PC-9 (cell line): ENCODE measurements at places on chromosomes 6 and 20. TPM values are rescaled to one million over a fixed set of nuclear protein-coding genes. Genes with fewer than 3 reads are reported as not detected.

- peak; percentile 72 for DNase-seq
These were observed 508.7 kb upstream of the CITED2 start for GRCh38 chr6:139882977-139883728.

GRCh38 chr20:42190084-42190483 is 571.9 kb upstream of the CHD6 start:
- no peak for DNase-seq

DNA sequence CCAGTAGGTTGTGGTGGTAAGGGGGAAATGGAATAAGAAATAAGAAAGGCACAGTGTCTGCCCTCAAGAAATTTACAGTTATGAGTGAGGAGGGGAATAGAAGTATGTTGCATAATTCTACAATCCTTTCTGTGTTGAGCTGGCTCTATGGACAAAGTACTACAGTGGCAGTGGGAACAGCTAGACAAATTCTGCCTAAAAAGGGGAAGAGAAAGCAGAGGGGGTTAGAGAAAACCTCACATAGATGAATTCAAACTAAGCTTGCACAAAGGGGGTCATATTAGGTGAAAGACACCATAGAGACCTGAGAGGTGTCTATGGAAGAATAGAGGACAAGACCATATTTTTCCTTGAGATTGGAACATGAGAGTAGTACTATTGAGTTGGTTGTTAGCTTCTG is 146.9 kb upstream of the VGLL2 start:
- no peak for DNase-seq

GRCh38 chr20:11982289-11982954 is 64.7 kb downstream of the BTBD3 start:
- no peak for DNase-seq

- no peak for DNase-seq
These were observed 58.9 kb downstream of the TRERF1 start for GRCh38 chr6:42392833-42393232.

DNA sequence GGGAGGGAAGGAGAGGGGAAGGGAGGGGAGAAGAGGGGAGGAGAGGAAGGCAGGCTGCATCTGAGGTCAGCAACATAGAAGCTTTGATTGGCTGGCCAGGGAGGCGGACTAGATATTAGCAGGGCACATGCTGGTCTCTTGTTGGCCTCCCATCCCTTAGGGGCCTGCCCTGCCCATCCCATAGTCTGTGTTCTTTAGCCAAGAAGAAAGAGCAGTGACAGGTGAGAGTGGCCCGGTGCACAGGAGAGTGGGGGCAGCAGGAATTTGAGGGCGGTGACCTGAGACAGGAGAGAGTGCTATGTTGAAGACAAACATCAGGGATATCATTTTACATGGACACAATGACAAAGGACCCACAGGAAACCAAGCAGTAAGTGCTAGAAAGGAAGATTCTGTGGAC is 413.5 kb downstream of the SYNE1 start:
- no peak for DNase-seq

DNA sequence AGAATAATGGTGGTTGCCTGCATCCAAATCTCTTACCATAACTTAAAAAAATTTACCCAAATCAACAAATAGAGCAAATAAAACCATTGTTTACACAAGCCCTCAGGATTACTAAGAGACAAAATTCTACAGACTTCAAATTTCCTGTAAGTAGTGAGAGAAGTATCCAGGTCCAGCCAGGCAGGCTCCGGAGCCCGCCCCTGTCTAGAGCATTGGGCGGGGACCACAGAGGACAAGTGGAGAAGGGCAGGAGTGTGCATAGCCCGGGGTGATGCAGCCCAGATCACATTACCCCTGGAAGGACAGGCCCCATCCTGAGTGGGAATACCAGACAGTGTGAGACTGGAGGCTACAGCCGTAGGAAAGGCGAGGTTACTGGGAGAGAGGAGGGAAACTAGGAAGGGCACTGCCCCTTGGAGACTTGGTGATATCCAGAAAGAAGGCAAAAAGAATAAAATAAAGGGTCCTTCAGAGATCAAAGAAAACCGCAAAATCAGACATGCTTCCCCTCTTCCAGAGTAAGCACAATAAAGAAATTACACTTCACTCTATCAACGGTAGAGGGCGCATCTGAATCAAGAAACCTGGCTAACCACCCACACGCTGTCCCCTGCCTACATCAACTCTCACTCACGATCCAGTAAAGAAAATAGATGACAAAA is 26.6 kb downstream of the RIN2 start:
- peak; percentile 92 for DNase-seq

GRCh38 chr6:137303441-137303840 is 84.3 kb upstream of the IFNGR1 start:
- no peak for DNase-seq

DNA sequence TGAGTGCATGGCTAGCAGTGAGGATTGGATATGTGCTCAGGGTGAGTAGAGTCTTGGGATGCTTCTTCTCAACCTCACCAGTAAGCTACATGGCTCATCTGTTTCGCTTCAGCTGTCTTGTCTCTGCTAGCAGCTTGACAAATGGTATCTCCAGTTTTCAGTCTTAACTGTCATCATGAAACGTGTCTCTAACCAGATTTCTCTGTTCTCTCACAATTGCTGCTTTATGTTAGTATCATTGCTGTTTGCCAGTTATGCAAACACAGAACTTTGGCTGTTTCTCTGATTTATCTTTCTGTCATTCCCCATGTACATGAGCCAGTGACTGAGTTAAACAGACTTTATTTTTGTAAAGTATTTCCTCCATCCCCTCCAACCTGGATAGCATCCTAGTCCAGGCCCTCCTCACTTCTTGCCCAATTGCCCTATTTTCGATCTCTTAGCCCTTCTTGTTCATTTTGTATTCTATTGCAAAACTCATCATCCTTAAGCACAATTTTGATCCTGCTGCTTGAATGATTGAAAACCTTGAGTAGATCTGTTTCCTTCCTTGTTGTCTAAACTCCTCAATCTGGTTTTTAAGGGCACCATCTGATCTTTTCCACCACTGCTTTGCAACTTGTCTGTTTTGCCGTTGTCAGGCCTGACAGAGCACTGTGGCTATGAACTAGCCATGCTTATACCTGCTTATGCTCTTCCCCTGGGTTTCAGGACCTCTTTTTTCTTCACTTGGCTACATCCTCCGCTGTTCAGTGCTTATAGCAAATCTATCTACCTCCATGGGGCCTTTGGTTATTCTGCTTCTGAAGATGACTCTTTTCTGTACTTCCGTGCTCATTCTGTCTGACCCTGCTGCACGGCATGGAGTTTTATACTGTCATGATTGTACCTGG is 37.7 kb upstream of the ADIG start:
- DNase-seq, result no peak

DNA sequence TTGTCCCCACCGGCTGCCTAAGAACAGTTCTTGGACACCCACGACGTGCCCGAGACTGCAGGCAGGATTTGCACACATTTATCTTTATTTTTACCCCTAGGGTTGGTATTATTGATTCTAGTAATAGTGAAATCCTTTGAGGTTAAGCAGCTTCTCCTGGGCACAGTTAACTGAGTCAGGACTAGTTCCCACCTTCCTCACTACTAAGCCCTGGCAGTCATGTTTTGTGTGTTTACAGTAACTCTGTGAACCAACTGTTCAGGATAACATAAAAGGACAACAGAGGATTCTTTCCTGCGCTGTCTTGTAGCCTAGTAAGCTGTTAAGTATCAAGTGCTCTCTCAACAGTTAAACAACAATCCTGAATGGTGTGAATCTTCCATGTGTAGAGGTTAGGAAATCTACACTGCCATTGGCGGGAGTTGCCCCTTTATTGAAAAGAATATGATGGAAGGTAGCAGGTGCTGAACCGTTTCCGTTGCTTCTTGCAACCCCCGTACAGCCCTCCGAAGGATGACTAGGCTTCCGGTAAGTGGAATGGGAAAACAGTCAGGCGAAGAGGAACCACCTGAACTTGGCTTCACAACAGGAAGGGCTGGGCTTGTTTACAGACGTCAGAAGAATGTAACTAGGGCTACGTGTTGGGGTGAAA is 979 bp upstream of the SOD2 start:
- DNase-seq, result peak; percentile 21

- DNase-seq, result peak; percentile 33
These were observed 16.1 kb downstream of the BPIFB1 start for GRCh38 chr20:33299111-33299603.

DNA sequence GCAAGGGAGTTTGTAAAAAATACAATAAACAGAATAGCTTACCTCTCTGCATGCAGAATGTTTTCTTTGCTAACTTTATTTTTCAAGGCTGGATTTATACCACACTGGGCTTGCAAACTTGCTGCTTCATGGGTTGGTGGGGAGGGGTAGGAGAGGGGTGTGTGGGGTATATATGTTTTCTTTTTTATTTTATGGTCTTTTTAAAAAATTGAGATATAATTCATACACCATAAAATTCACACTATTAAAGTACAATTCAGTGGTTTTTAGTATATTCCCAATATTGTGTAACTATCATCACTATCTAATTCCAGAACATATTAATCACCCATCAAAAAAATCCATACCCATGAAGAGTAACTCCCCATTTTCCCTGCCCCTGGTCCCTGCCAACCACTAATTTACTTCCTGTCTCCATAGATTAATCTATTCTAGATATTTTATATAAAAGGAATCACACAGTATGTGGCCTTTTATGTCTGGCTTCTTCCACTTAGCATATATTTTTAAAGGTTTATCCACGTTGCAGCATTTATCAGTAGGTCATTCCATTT is 14.3 kb upstream of the TRPC4AP start:
- no peak for DNase-seq

Gene CTCFL
- total RNA-seq, result not detected in 2 replicates

Gene MYBL2
- 124 and 152 TPM in 2 replicates for total RNA-seq

Gene GTSF1L
- not detected in 2 replicates for total RNA-seq

Gene SNAP25
- total RNA-seq, result not detected in 2 replicates

Gene RIPK1
- 13.9 and 14.8 TPM in 2 replicates for total RNA-seq

Gene MDFI
- 19.4 and 22.6 TPM in 2 replicates for total RNA-seq

Gene MRPL2
- 86.2 and 110 TPM in 2 replicates for total RNA-seq

Gene SCUBE3
- total RNA-seq, result 0.10 and 0.17 TPM in 2 replicates

Gene MUCL3
- total RNA-seq, result not detected in 2 replicates

Gene SNAI1
- total RNA-seq, result 2.2 and 3.6 TPM in 2 replicates

Gene UBE2C
- total RNA-seq, result 207 TPM in 2 replicates
